ENCODE measurements at places on chromosomes 12 and 14.

DNA sequence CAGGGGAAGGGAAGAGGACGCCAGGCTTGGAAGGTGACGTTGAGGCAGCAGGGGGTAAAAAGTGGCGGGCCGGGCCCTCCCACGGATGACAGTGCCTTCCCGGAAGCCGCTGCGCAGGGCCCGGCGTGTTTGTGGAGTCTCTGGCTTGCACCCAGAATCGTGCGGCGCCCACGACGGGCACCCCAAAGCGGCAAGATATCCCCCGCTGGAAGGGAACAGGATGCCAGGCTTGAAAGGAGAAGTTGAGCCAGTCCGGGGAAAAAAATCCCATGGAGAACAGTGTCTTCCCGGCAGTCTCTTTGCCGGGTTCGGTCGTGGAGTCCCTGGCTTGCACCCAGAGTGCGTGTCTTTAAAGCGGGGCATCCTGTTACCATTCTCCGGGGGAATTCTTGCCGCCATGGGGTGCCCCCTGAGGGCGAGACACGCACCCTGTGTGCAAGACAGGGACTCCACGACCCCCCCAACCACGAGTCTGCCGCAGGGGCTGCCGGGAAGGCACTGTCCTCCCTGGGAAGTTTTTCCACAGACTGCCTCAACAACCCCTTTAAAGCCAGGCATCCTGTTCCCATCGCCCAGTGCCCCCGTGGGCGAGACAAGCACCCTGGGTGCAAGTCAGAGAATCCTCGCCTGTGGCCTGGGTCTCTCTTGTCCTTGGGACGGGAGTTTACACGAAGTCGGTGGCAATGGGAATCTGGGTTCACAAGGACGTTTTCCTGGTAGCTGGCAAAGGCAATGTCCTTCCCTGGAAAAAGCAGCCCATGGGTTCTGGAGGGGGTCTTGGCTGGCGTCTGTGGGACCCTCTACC lies 156.1 kb upstream of the ALG10B start:
- no peak for DNase-seq

GRCh38 chr12:20482491-20483054 lies 114.2 kb downstream of the PDE3A start:
- DNase-seq: no peak

DNA sequence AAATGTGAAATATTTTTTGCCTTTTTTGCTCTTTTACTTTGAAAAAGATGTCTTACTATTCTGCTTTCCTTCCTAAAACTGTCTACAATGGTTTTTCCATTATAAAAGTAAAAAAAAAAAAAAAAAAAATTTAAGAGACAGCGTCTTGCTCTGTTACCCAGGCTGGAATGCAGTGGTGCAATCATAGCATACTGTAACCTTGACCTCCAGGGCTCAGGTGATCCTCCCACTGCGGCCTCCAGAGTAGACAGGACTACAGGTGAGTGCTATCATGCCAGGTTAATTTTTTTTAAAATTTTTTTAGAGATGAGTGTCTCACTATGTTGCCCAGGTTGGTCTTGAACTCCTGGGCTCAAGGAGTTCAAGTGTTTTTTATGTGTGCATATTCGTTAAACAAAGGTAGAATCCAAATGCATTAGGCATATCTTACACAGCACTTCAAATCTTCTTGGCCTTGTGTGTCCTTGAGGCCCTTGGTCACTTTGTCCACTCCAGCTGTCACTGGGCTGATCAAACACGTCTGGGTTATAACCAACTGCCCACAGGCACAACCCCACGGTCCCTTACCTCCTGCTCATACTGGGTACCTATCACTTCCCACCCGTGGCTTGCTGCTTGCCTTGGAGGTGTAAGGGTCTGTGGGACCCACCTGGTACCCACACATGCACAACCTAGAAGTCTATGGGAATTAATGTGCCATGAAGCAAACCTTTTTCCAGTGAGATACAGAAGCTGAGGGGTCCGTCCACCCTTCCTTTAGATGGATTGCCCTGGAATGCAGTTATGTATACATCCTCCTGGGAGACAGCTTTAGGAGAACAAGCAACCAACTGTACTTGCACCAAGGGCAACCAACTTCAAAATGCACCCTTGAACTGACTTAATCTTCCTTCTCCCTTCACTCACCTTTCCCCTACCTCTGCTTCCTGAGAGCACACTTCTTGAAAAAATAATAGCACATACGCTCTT lies 12.8 kb downstream of the RAD52 start:
- DNase-seq: no peak

- DNase-seq: no peak
Observed at GRCh38 chr12:62250671-62251608, 9.3 kb upstream of the USP15 start.

GRCh38 chr14:33073023-33073422 lies 134.3 kb downstream of the NPAS3 start:
- no peak for DNase-seq

All from stimulated activated CD4-positive, alpha-beta T cell treated with anti-CD3 and anti-CD28 coated beads, TNF-alpha, amount 100 ng/mL, for 1 hour (primary cell).